ENCODE measurements at places on chromosomes 12 and 14. TPM values are rescaled to one million over a fixed set of nuclear protein-coding genes. Genes with fewer than 3 reads are reported as not detected.

CPM gene
- 29.8 TPM for total RNA-seq

CMTM5 gene
- total RNA-seq, result 0.77 TPM

B4GALNT3 gene
- not detected for total RNA-seq

FOXM1 gene
- 7.3 TPM for total RNA-seq

NTS gene
- not detected for total RNA-seq

PRR4 gene
- total RNA-seq, result 0.77 TPM

OLR1 gene
- 1.2 TPM for total RNA-seq

PZP gene
- total RNA-seq, result not detected

POU6F1 gene
- 3.3 TPM for total RNA-seq

STON2 gene
- 52.5 TPM for total RNA-seq

CLEC4D gene
- total RNA-seq, result not detected

RNF31 gene
- total RNA-seq, result 30.3 TPM

CLEC4E gene
- not detected for total RNA-seq

BEGAIN gene
- under 0.01 TPM for total RNA-seq

ADAMTS20 gene
- not detected for total RNA-seq

LGR5 gene
- total RNA-seq, result not detected

PLA2G1B gene
- not detected for total RNA-seq

PLEKHD1 gene
- under 0.01 TPM for total RNA-seq

DIO3 gene
- 1.0 TPM for total RNA-seq

ABCB9 gene
- 6.3 TPM for total RNA-seq

NEUROD4 gene
- not detected for total RNA-seq

PROX2 gene
- total RNA-seq, result not detected

FAM186B gene
- total RNA-seq, result 0.51 TPM

ENDOU gene
- total RNA-seq, result 0.17 TPM

CD163L1 gene
- not detected for total RNA-seq

KRT85 gene
- not detected for total RNA-seq

PMCH gene
- total RNA-seq, result not detected

TMEM179 gene
- total RNA-seq, result under 0.01 TPM

KRT78 gene
- not detected for total RNA-seq

SERPINA5 gene
- not detected for total RNA-seq

C1QL4 gene
- total RNA-seq, result 0.17 TPM

All from fibroblast of lung (primary cell).